ENCODE measurements at places on chromosomes 2 and 18. TPM values are rescaled to one million over a fixed set of nuclear protein-coding genes. Genes with fewer than 3 reads are reported as not detected.

GRCh38 chr2:8549942-8550341 lies 131.9 kb upstream of the ID2 start:
- DNase-seq, result no peak

GRCh38 chr18:27104743-27105142 lies 80.4 kb downstream of the CHST9 start:
- no peak for DNase-seq

DNA sequence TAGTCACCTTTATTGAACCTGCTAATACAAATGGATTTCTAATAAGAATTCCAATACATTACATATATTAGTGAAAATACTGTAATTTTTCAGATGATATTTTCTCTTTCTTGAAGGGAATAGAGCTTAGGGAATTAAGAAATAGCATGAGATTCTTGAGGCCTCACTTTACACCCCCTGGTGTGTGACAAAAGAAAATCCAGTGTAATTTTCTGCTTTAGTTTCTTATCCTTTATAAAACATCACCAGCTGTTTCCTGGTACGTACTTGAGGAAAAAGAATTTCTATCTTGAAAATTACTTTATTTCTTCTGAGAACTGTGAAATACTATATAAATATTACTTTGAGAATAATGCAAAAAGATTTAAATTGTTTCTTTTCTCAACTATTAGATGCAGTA lies 71.6 kb downstream of the CLIP4 start:
- no peak for DNase-seq

GRCh38 chr2:54084600-54084999 lies 30.8 kb upstream of the ACYP2 start:
- no peak for DNase-seq

- DNase-seq, result no peak
These were observed 50.6 kb downstream of the THNSL2 start for GRCh38 chr2:88220718-88221117.

- DNase-seq, result no peak
These were observed 219.3 kb upstream of the OSR1 start for GRCh38 chr2:19577723-19578122.

GRCh38 chr2:183105402-183106134 lies 18.7 kb upstream of the NUP35 start:
- no peak for DNase-seq

DNA sequence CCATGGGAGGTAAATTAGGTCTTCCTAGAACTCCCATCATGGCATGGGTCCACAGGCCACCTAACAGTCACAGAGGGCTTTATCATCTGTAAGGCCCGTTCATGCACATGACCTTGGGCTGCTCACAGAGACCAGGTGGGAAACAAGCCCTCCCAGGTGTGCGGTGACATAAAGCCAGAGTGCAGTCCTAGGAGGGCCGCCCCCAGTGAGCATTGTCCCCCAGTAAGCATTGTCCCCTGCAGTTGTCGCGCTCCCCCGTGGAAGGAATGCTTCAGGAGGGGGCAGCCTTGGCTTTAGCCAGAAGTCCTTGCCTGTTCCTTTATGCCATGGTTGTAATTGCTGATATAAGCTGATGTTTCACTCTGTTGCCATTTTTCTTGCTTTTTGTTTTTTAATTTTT lies 41.7 kb upstream of the LYPD6B start:
- no peak for DNase-seq

DNA sequence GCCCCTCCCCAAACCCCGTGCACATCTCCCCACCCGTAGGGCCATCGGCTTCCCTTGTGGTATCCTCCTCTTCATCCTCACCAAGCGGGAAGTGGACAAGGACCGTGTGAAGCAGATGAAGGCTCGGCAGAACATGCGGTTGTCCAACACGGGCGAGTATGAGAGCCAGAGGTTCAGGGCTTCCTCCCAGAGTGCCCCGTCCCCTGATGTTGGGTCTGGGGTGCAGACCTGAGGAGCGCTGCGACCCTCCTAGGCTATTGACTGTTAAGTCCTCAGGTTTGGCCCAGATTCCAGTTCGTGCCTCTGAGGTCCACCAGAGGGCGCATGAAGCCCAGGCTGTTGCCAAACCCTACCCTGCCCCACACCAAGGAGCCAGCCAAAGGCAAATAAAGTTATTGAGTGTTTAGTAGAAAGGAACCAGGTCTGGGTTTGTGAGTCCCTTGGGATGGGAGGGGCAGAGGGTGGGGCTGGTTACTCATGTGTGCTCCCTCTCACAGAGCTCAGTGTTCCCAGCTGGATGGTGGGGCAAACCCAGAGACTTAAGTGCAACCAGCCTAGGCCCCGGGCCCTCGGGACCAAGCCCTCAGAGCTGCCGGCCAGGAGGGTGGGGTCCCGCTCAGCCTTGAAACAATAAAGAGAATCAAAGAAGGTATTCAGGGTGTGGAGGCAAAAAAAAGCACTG lies 2.4 kb downstream of the PNKD start:
- DNase-seq, result peak; percentile 96

- DNase-seq, result no peak
These were observed 81.2 kb downstream of the INSIG2 start for GRCh38 chr2:118169359-118170005.

DNA sequence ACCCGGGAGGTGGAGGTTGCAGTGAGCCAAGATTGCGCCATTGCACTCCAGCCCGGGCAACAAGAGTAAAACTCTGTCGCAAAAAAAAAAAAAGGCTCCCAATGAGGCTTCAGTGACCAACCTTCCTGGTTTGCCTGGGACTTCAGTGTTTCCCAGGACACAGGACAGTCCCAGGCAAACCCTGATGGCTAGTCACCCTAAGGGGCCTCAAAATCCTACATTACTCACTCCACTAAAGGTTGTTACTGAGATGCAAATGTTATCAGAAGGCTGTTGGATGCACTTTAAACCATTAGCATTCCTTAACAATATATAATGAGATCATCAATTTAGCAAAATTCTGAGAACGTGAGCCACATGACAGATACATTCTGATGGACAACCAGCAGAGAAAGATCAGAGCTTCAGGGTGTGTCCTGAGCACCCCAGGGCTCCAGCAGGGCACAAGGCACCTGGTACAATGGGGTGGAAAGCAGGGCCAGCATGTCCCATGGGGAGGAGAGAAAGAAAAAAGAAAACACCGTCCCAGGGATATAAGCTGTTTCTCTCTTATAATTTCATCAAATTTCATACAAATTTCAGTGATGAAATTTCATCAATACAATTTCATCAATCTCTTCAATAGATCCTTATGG lies 118.1 kb upstream of the ARL5A start:
- no peak for DNase-seq

DNA sequence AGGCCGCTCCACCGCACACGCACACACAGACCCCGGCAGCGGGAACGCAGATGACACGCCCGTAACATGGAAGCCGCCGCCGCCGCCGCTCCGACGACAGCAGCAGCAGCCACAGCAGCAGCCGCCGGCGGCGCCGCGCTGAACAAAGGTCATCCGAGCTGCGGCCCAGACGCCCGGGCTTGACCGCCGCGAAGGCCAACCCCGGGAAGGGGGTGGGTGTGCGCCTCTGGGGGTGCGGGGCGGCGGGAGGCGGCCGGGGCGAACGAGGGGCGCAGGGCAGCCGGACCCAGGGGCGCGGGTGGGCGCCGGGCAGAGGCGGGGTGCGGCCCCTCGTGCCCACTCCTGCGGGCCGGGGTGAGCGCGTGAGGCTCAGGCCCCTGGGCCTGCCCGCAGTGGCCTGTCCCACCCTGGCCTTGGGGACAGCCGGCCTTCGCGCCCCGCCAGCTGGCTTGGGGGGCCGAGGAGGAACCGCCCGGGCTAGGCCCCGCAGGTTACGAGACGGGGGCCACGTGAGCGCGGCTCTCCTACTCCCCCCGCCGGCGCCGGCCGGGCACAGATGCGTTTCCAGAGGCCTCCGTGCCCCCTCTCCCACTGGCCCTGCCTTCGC lies 1.0 kb upstream of the ZNF532 start:
- no peak for DNase-seq

DNA sequence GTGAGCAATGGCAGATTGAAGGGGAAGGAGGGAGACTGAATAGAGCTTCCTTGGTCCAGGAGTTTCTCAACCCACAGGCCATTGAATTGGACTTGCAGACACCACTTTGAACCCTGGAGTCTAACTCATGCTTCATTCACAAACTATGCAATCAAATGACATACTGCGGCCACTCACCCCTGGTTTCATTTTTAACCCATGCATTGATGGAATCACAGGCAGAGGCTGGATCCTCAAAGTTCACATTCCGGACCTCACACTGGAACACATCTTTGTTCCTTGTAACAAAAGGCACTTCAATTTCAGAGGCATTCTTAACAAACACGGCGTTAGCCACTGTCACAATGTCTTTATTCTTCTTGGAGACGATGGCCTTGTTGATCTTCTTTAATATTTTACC lies 40.7 kb downstream of the MRPL44 start:
- no peak for DNase-seq

DNA sequence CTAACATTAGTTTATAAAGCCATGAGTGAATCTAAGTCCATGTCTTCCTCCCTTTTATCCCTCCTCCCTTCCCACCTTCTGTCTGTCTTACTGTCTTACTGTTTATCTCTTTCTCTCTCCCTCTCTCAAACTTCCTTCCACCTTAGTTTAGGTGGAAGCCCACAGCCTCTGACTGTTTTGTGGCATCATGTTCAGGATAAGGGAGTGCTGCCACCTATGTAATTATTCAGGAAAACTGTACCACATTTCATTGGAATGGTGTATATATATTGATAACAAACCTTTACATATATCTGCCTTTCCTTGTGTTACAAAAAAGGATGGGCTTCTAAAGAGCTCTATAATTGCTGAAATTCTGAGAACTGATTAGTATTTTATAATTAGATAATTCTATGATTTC lies 48.7 kb downstream of the NETO1 start:
- no peak for DNase-seq

- DNase-seq, result no peak
These were observed 12.7 kb upstream of the MAPRE2 start for GRCh38 chr18:35028536-35028935.

- no peak for DNase-seq
These were observed 113.2 kb downstream of the DHRS9 start for GRCh38 chr2:169182573-169182972.

- no peak for DNase-seq
These were observed 267.8 kb downstream of the TSN start for GRCh38 chr2:122023059-122023864.

GRCh38 chr2:121284463-121285449 lies at the start of gene TFCP2L1:
TSS of gene TFCP2L1 (minus strand) at chr2:121285202. CDS start at chr2:121285109, 93 bp downstream.
- DNase-seq, result no peak

DNA sequence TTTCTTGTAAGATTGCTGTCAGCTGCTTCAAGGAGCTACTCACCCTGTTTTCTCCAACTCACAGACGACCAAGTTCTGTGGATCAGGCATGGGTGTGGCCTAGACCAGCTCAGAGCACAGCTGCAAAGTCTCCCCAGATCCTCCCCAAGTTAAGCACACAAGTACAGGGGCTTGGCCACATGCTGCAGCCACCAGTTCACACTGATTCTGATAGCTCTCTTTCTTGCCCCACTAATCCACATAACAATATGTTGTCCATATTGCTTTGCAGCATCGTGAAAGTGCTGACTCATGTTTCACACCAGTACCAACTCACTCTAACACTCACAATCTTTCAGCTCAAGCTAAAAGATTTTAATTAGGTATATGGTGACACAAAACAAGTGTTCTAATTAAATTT lies 437.0 kb downstream of the PARD3B start:
- no peak for DNase-seq

The PLA2R1 gene
- total RNA-seq, result 3.3 TPM

The DPP10 gene
- not detected for total RNA-seq

The IL37 gene
- total RNA-seq, result not detected

The DLGAP1 gene
- 0.56 TPM for total RNA-seq

The RNU2-63P gene
- total RNA-seq, result not detected

The KIAA2012 gene
- not detected for total RNA-seq

The ASPRV1 gene
- total RNA-seq, result 0.83 TPM

The GAD1 gene
- not detected for total RNA-seq

The MDH1B gene
- 0.33 TPM for total RNA-seq

The KCNS3 gene
- 13.7 TPM for total RNA-seq

The TXNDC2 gene
- not detected for total RNA-seq

The TMEM37 gene
- 5.4 TPM for total RNA-seq
